ENCODE measurements at places on chromosomes 1 and 21.

DNA sequence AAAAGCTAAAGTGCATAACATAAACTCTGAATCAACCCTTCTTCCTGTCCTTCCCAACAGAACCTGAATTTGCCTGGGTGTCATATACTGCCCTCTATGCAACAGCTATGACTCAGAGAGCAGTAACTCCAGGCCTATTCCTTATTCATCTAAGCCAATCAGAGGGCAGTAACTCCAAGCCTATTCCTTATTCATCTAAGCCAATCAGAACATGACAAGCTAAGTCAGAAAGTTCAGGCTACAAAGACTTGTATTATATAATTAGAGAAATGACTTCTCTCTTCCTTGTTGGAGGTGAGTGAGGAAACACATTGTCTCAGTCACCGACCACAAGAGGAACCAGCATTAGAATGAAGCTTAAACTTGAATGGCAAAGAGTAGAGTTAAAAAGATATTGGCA is 26.2 kb upstream of the TADA1 start:
- DNase-seq = peak; percentile 50

DNA sequence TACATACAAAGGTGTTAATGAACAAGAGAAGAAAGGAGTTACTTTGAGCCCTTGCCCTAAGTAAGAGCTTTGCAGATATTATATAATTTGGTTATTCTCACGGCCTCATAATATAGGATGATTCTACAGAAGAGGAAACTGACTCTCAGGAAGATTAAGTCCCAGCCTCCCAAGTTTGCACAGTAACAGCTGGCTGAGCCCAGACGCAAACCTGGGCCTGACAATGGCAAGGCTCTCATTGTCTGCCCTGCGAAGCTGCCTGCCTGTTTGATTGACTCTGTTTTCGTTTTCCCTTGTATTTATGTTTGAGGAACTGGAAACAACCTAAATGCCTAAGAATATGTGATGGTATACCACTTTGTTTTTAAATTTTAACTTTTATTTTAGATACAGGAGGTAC is 76.2 kb upstream of the PGBD5 start:
- no peak for DNase-seq

DNA sequence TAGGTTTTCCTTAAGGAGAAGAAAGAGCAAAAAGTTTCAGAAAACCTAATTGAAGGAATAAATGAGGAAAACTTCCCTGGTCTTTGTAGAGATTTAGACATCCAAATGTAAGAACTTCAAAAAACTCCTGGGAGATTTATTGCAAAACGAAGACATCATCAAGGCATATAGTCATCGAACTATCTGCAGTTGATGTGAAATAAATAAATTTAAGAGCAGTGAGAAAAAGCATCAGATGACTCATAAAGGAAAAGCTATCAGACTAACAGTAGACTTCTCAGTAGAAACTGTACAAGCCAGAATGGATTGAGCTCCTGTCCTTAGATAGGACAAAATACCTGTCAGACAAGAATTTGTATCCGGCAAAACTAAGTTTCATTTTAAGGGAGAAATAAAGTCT is 569.4 kb upstream of the ADAMTS5 start:
- DNase-seq = no peak

DNA sequence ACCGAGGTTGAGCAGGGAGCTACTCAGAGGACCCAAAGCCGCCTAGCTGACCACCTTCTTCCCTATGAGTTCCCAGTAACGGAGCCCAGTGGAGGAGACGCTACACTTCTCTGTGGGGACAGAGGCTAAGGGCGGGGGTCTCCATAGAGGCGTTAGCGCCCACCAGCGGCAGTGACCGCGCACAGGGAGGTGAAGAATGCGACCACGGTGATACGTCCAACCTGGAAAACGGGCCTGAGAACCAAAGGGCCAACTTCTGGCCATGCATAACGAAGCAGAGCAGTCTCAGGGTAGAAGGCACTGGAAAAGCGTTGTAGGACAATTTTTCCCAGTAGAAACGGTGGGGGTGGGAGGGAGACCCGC is 400 bp upstream of the COG2 start:
- no peak for DNase-seq
